ENCODE measurements at places on chromosomes 1 and 21. TPM values are rescaled to one million over a fixed set of nuclear protein-coding genes. Genes with fewer than 3 reads are reported as not detected.
A peak's percentile ranks its signal among the peaks of the same experiment; 100 is the strongest.

GRCh38 chr1:198880818-198881597 is 242.2 kb downstream of the PTPRC start:
- H3K36me3 ChIP-seq, result no peaks in the 10 kb centered on the region
- H3K4me3 ChIP-seq, result no peak overlapping the region
- H3K27ac ChIP-seq, result no peak overlapping the region
- no peaks in the 10 kb centered on the region for H3K27me3 ChIP-seq
- no peak for DNase-seq
- H3K4me1 ChIP-seq, result no peaks in the 10 kb centered on the region

DNA sequence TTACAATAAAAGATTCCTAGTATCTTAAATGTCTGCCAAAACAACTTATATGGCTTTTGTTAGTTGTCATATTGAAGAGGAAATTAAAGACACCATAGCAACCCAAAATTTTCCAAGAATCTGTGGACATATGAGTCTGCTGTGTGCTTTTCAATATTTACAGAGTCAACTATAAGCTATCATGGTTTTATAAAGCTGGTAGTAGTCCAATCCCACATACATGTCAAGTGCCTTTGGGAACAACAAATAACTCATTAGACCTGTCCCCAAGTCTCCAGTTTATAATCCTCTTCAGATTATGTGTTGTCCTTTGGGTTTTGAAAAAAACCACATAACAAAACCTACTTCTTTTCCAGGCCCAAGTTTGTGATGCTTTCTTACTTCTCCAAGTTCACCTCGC is 293.8 kb upstream of the USP25 start:
- H3K4me1 ChIP-seq, result no peaks in the 10 kb centered on the region
- H3K27me3 ChIP-seq, result no peaks in the 10 kb centered on the region
- DNase-seq, result no peak
- no peaks in the 10 kb centered on the region for H3K36me3 ChIP-seq
- no peak overlapping the region for H3K4me3 ChIP-seq

GRCh38 chr1:32939655-32940371 is 24.8 kb downstream of the RNF19B start:
- H3K4me1 ChIP-seq, result peaks cover 8% of the 10 kb centered on the region
- DNase-seq, result no peak
- H3K36me3 ChIP-seq, result peaks cover 19% of the 10 kb centered on the region
- peak overlapping the region; percentile 28 for H3K27ac ChIP-seq
- H3K27me3 ChIP-seq, result no peaks in the 10 kb centered on the region

DNA sequence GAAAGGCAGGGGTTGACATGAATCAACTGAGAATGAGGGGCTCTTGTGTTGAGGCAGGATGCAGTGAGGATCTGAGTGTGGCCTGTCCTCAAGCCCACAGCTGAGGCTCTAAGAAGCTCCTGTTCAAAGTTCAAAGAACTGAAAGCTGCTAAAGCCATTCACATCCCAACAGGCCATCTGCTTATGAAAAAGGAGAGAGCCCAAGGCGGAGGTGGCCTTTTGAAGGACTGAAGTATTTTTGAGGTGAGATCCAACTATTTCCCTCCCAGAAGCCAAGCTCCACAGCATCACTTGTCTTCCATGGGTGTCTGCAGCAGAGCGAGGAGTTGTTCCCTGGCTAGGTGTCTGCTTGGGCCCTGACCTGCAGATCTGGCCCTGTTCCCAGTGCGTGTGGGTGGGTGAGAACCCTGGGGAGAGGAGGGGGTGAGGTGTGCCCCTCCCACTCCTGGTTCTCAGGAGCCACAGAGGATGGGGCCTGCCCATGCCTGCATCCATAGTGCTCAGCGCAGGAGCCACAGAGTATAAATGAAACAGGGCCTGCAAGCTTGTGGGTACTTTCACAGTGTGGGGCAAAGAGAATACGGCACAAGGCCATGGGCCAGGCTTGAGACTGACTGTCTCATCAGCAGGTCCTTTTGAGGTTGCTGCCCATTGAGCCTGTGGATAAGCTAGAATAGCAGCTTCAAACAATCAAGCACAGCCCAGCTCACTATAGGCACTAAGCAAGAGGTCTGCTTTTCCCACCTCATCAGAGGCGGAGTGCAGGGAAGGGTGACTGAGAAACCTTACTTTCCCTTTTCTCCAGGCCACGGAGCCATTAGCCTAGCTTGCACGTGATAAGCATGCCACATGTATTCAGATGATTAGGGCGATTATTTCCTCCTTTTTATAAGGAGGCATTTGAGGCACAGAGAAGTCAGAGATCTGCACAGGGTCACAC is 15.7 kb downstream of the REG4 start:
- DNase-seq, result no peak
- H3K27me3 ChIP-seq, result no peaks in the 10 kb centered on the region
- no peaks in the 10 kb centered on the region for H3K36me3 ChIP-seq
- H3K4me3 ChIP-seq, result no peak overlapping the region

GRCh38 chr1:184888505-184888904 is 85.8 kb downstream of the NIBAN1 start:
- H3K27me3 ChIP-seq, result no peaks in the 10 kb centered on the region
- no peak overlapping the region for H3K4me3 ChIP-seq
- H3K36me3 ChIP-seq, result no peaks in the 10 kb centered on the region
- DNase-seq, result no peak
- H3K4me1 ChIP-seq, result no peaks in the 10 kb centered on the region

HENMT1 gene
- 2.3 TPM for total RNA-seq

Measured in sigmoid colon (tissue), 7 donors.